ENCODE measurements at places on chromosomes 3 and 15.

- peak; percentile 77 for DNase-seq
Measured at GRCh38 chr15:90031231-90031791, 30.2 kb downstream of the ZNF710 start.

- DNase-seq = no peak
Measured at GRCh38 chr15:96066126-96066525, 264.4 kb upstream of the NR2F2 start.

DNA sequence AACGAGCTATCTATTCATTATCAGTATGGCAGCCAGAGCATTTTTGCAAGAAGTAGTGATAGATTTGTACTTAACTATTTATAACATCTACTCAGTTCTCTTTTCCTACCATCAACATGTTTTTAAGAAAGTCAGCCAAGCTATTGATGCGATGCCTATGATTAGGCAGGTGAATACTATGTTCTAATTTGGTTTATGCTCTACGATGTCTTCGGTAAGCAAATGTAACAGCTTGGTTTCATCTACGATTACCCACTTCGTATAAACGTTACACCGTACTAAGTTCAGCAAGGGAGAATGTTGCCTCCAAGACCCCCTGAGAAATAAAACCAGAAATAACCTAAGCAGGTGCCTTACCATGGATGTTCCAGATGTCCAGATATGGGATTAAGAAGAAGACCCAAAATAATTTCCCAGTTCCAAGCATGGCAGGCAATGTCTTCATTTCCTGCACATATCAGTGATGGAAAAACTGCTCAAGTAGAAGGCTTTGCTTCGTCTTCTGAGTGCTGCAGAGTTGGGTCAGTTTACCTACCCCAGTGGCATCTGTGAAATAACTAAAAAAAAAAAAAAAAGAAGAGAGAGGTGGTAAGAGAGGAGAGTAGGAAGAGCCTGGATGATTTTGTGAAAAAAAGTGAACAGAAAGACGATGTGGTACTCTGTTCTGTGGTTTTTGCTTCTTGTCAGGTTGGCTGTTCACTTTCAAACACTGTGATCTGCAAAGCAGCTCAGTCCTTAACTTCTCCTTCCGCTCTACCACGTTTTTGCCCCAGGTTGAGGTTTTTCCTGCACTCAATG is at the start of gene BTLA:
TSS of gene BTLA (minus strand) at position 559 of the 798 bp plus-strand sequence. CDS start at position 445, 114 bp downstream.
- DNase-seq = no peak

- no peak for DNase-seq
Measured at GRCh38 chr3:142817897-142818296, 71.0 kb downstream of the PCOLCE2 start.

DNA sequence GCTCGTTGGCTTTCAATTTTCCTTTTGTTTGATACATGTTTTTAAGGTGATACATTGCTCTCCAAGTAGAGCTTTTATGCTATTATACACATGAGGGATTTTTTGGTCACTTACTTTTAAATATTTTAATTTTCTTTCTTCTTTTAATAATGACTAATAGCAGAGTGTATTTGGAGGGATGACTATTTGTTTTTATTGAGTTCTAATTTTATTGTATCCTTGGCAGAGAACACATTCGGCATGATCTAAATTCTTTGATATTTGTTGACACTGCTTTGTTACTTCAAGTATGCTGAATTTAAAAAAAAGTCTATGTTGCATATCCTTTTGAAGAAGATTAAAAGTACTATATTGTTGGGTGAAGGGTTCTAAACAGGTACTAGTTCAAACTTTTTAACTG is 149.9 kb upstream of the PDZRN3 start:
- DNase-seq = no peak

GRCh38 chr3:13714251-13714916 is 165.5 kb downstream of the FBLN2 start:
- DNase-seq = no peak

DNA sequence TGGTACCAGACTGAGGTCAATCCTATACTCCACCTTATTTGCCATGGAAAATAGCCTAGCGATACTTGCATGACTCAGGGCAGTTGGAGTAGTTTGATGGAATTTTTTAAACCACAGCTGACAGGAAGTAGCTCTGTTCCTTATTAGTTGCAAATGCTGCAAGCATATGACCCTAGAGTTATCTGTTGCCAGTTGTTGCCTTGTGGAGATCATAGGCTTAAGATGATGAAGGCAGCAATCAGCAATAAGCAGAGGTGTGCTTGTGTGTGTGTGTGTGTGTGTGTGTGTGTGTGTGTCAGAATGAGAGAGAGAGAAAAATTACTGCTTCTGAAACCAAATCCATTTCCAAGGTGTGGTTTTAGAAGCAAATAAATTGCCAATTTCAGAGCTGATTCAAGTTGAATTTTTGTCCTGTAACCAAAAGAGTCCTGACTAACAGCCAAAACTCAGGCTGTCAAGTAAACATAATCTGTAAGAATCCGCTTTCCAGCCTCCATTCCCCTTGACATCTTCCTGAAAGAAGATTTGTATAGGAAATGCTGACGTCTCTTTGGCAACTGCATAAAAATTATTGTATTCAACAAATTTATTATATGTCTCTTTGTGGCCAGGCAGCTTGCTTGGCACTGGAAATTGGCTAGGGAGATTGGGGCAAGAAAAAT is 141.2 kb downstream of the SERPINI1 start:
- DNase-seq = peak; percentile 85

- DNase-seq = no peak
Measured at GRCh38 chr3:121992601-121993560, 29.2 kb downstream of the ILDR1 start.

GRCh38 chr3:39748002-39748401 is 61.4 kb upstream of the MYRIP start:
- no peak for DNase-seq

DNA sequence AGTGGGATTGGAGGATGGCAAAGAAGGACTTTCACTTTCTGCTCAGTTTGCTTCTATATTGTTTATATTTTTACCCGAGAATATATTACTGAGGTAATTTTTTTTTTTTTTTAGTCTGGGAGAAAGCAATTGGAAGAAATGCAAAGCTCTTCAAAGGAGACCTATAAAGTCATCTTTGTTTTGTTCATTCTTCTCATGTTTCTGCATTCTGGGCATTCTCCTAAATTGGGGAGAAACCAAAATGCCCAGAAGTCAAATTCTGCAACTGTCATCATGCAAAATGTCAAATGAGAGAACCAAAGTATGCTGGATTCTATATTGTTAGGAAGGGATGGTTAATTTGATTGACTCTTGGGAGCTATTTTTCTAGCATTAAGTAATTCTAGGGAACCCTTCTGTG is 168.3 kb upstream of the TSC22D2 start:
- no peak for DNase-seq

DNA sequence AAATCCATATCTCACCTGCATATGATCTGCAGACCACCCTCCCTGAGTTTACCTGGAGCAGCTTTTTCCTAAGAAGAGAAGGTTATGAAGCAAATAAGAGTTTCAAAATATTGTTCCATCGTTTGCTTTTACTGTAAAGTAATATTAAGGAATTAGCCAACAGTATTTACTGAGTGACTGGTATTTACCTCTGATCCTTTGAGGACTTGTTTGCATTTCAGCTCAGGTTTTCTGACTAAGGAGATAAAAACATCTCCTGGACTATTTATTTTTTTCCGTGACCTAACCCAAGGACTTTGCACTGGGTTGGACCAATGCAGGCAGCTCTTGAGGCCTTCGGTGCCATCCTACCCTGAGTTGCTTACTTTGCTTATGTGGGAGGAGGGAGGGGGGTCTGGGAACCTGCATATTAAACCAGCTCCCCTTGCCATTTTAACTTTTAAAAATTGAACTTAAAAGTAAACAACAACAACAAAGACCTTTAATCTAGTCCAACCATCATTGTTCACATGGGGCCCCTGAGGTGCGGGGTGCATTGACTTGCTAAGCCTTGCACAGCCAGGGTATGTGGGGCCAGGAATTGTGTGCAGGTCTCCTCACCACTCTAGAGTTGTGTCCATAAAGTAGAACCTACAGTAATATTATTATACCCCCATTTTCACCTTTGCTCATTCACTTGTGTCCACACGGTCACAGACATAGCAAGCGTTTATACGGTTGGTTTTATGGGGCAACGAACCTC is 39.3 kb downstream of the TRAK1 start:
- DNase-seq = no peak
